Glomerular endothelial cell (primary cell): ENCODE measurements at places on chromosomes 7 and 10.

GRCh38 chr7:115911465-115911864 lies 119.1 kb downstream of the TFEC start:
- no peak for DNase-seq

DNA sequence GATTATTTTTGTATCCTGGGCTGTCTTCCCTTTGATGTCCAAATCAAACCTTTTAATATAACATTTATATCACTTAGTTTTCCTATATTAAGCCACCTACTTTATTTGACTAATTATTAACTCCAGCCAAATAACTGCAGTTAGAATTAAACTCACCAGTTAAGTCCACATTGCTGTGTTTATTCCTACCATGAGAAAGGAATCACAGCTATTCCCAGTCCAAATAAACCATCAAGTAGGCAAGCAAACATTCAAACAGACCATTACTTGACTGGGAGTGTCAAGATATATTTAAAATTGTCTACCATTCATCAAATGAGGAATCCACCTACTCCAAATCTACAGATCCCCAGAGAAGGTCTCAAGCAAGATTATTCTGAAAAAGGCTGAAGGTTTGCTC lies 22.4 kb downstream of the PDE1C start:
- no peak for DNase-seq

- DNase-seq = peak; percentile 96
Observed at GRCh38 chr10:15200626-15201025, 32.1 kb upstream of the NMT2 start.

- DNase-seq = no peak
Observed at GRCh38 chr7:73918926-73919693, 58.2 kb downstream of the TMEM270 start.

GRCh38 chr7:64951250-64951848 lies 39.5 kb downstream of the ZNF117 start:
- DNase-seq = peak; percentile 42

- no peak for DNase-seq
Observed at GRCh38 chr10:75407713-75408508, 6.3 kb upstream of the ZNF503 start.

DNA sequence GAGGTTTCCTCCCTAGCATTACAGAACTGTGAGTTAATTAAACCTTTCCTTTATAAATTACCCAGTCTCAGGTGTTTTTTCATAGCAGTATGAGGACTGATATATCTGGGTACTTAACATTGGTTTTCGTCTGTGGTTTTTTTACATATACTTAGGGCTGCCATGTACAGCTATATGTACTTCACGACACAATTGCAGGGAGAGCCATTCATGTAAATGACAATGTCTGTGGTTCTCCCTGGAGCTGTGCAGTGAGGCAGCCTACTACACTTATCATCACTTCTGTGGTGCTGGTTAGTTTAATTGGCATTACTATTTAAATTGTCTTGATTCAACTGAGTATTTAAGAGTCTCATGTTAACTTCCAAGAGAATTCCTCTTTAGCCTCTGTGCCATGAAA lies 40.7 kb downstream of the AVL9 start:
- no peak for DNase-seq
